HS-5 (cell line): ENCODE measurements at places on chromosomes 1 and 21.

DNA sequence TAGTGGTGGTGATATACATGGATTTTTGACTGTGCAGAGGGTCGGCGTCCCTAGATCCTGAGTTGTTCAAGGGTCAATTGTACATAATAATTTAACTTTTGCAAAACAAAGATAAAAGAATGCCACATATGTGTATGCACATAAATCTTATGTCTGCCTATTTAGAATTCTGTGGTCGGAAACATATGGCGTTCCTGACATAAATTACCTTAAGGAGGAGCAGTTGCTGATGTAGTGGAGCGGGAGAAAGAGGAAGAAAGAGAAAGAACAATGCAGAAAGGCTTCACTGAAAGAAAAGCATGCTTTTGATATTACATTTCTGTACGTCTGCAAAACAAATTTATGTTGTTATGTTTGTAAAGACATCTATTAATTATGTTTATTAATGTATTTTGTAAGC is 40.0 kb downstream of the S1PR1 start:
- DNase-seq: no peak

DNA sequence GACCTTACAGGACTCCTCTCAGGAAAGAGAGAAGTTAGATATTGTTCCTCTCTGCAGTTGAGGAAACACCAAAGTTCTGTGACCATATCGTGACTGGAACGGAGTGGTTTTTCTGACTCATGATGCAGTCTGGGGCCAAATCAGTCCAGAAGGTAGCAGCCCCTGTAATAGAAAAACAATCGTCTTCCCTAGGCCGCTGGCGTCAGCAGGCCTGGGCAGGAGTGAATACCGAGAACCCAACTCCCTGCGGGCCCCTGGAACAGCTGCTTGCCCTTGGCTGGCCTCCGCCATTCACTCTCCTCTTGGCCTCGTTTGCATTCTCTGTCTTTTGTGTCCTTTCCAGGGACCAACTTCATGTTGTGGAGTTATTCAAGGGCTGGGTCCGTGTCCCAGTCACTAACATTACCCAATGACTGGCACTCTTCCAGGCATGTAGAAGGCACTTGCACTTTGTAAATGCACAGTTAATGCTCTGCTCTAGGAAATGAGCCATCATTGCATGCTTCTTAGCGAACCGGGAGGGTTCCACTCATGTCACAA is 10.9 kb upstream of the CD101 start:
- peak; percentile 61 for DNase-seq

GRCh38 chr1:33377756-33378155 is 53.1 kb downstream of the PHC2 start:
- no peak for DNase-seq

GRCh38 chr21:35473496-35473895 is 424.4 kb upstream of the RUNX1 start:
- no peak for DNase-seq

DNA sequence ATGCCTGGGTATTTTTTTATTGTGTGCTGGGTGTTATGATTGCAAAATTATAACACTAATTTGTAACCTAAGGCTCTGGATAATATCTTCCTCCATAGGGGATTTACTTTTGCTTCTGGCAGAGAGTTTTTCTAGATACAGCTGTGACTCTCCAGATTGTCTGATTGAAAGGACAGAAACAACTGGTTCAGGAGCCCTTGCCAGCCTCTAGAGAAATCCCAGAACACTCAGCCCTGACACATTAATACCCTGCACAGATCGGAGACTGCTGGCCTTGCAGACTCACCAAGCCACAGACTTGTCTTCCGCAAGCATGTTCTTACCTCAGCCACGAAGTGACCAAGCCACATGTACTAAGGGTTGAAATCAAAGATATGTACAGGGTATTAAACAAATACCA is 10.7 kb downstream of the C1orf146 start:
- no peak for DNase-seq

DNA sequence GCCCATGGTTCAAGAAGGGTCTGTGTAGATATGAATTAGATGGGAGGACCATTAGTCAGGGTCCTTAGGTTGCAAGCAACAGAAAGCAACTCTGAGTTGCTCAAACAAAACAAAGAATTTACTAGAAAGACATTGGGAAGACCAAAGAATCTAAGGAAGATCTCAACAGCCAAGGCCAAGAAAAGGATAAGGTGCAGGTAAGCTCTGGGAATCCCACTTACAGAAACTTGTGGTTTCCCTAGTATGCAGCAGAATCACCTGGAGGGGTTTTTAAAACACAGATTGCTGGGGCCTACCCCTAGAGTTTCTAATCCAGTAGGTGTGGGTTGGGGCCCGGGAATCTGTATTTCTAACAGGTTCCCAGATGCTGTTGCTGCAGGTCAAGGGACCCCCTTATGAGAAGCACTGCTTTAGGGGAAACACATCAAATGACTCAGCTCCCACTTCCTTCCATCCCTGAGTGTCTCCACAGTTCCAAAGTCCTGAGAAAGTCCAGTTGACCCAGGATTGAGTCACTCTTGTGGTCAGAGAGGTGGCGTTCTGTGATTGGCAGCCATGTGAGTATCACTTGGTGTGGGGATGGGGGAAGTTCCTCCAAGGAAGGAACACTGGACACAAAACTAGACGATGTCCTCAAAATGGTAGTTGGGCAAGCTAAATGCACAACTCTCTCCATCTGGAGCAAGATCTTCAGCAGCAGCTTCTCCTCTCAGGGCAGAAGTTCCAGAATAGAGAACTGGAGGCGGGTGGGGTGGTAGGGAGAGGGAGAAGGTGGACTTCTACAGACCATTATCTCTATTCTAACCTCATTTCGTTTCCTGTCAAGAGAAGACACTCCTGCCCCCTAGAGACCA is 24.2 kb upstream of the EYA3 start:
- peak; percentile 76 for DNase-seq

DNA sequence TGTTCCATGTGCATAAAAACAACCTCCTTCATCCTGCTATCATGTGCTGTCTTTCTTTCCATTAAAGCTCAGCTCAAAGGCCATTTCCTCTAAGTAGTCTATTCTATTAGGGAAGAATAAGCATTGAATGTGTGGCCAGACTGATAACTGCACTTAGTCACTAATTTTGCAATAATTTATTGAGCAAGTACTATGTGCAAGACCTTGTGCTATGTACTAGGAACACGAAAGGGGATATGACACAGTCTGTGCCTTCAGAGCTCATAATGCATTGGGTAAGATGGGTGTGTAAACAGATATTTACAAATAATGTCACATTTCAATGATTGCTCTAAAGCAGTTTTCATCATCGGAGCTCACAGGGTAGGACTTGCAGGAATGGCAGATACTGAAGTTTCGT is 54.2 kb downstream of the NMNAT2 start:
- DNase-seq: peak; percentile 9

GRCh38 chr1:111852261-111852721 is 96.6 kb downstream of the DDX20 start:
- DNase-seq: no peak

DNA sequence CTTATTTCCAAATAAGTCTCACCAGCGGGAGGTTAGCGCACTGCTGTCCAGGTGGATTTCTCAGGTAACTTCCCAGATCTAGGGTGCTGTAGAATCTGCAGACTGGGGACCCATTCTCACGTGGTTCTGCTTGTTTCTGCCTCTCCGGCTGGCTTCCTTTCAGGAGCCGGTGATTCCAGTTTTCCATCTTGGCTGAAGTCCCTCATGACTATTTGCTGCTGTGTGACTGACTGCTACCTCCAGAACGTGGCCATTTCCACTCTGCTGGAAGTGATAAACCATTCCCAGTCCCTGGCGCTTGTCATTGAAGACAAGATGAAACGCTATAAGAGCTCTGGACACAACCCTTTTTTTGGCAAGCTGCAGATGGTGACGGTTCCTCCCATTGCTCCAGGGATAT is 76.0 kb downstream of the DOP1B start:
- no peak for DNase-seq

DNA sequence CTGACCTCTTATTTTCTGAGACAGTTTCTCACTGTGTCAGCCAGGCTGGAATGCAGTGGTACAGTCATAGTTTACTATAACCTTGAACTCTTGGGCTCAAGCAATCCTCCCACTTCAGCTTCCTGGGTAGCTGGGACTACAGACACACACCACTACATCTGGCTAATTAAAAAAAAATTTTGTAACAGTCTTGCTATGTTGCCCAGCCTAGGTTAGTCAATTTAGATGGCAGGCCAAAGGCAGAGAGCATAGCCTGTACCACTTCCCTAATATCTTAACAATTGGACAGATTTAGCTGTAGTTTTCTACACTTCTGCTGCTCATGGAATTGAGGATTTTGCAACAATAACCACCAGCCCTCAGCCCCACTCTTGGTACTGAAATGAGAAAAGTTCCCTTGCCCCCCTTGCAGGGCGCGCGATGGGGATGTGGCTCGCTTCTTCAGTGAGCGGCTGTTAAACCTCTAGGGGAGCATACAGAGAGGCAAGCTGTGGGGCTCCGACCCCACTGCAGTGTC is 34.9 kb upstream of the PTGFRN start:
- no peak for DNase-seq

GRCh38 chr1:52080014-52080415 is 23.9 kb downstream of the BTF3L4 start:
- no peak for DNase-seq

GRCh38 chr1:157429601-157430240 is 122.6 kb downstream of the FCRL5 start:
- DNase-seq: no peak

DNA sequence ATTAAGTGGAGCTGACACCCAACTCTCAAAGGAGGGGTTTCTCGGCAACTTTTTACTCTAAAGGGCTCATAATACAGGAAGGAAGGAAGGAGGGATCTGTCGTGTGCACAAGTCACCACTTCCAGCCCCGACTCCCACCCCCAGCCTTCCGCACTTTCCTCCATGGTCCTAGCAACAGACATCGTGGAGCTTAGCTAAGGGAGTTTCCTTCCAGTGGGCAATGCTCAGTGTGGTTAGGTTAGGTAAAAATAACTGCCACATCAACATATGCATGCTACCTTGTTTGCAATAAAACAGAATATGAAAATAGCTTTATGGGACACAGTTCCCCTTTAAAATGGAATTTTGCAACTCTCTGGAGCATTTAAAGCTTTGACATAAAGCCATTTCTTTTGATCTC is 35.2 kb downstream of the KANK4 start:
- DNase-seq: no peak

DNA sequence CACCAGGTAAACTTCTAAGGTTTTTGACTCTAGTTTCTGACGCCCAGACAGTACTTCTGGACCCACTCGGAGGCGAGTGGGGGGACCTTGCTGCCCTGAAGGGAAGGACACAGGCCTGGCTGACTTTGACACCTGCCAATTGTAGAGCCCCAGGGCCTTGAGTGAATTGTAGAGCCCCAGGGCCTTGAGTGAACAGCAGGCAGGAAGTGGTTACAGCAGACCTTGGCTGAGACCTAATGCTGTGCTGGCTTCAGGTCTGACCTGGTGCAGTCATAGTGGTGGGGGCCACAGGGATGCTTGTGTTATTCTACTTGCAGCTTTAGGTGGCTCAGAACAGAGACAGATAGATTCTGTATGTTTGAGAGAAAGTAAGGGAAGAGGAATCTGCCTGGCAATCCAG is 344.3 kb downstream of the DUSP10 start:
- DNase-seq: no peak

DNA sequence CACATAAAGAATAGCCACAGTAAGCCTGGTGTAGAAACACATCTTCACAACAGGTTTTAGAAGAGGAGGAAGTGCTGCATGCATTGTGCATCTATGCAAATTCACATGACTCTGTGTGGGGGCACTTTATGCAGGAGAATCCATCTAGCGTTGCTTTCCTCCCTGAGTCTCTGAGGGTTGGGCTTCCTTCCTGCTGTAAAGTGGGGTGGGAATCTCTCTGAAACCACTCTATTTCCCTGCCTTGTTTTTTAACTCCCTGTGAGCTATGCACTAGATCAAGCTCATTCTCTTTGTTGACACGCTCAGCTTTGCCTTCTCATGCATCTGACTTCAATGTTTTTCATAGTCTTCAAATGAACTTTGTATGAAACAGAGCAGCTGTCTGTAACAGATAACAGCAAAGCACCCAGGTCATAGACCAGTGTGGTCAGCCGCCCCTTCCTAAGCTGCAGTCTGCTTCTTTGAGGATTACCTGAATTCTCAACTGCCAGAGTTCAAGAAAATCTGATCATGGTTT is 102.7 kb upstream of the DPH5 start:
- no peak for DNase-seq
